ENCODE measurements at places on chromosomes 12 and 14.
A peak's percentile ranks its signal among the peaks of the same experiment; 100 is the strongest.

DNA sequence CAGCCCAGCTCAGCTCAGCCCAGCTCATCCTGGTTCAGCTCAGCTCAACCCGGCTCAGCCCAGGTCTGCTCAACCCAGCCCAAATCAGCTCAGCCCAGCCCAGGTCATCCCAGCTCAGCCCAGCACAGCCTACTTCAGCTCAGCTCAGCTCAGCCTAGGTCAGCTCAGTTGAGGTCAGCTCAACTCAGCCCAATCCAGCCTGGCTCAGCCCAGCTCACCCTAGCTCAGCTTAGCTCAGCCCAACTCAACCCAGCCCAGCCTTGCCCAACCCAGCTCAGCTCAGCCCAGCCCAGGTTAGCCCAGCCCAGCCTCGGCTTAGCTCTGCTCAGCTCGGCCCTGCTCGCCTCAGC, 332.3 kb downstream of the TMEM121 start:
- DNase-seq: no peak

DNA sequence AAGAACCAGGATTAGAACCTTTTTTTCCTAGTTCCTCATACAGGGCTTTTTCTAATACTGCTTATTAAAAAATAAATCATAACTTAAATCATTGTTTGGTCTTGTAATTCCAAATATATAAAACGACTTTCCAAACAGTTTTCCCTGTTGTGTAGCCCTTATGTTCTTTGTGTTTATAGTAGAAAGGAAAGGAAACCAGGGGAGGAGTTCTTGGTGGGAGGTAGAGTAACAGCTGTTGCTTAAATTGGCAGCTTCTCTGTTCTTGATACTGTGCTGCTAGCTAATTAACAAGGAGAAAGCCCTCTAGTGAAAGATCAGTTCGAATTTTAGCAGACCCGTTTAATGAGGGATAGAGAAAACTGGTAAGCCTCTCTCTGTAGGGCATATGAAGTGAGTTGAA, 15.0 kb downstream of the SRP54 start:
- no peak for DNase-seq

DNA sequence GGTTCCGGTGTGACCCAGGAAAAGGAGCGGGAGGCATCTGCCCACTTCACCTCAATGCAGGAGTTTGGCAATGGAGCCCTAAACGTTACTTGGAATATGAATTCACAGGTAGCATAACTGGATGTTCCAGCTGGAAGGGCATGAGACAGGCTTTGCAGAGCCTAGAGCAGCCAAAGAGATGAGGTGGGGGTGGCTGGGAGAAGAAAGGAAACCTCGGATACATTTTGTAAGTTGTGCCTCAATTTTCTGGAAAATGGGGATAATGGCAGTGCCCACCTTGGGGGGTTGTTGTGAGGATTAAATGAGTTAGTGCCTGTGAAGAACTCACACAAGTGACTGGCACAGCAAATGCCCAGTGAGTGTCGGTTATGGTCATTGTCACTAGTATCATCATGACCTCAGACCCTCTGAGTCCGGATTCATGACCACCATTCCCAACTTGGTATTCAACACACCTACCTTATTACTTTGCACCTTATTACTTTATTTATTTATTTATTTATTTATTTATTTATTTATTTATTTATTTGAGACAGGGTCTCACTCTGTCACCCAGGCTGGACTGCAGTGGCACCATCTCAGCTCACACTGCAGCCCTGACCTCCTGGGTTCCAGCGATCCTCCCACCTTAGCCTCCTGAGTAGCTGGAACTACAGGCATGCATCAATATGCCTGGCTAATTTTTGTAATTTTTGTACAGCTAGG, 56.0 kb downstream of the CLMN start:
- no peak for DNase-seq

DNA sequence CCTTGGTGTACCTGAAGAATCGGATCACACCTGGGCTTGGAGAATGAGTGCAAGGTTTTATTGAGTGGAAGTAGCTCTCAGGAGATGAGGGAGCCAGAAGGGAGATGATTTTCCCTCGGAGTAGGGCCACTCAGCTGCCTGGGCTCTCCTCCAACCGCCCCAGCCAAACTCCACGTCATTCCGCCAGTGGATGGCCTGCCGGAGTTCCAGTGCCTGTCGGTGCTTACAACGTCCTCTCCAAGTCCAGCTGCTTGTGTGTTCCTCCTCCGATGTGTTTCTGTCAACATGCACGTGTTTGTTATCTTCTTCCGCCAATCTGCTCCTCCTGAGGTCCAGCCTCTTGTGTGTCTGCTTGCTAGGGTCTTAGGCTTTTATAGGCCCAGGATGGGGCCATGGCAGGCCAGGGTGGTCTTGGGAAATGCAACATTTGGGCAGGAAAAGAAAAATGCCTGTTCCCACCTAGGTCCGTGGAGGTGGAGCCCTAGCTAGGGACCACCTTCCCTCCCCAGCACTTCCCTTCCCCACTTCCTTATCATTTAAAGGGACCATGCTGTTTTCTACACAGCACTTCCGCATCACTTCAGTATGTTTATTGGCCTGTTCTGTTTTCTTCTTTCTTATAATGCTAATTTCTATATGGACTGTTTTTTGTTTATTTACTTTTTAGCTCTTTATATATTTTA, 343.2 kb downstream of the PDZRN4 start:
- no peak for DNase-seq

DNA sequence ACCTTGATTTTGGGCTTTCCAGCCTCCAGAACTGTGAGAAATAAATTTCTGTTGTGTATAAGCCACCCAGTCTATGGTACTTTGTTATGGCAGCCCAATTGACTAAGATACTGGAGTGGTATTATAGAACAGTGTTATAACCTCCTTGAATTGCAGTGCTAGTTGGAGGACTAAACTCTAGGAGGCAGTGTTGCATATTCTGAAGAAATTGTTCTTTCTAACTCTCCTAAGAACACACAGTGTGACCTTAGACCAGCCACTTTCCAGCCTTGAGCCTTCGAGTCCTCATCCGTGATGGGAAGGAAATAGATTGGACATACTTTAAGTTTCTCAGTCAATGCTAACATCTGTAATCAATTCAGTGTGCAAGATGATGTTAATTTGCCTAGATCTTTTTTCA, 22.4 kb upstream of the LRRC10 start:
- no peak for DNase-seq

DNA sequence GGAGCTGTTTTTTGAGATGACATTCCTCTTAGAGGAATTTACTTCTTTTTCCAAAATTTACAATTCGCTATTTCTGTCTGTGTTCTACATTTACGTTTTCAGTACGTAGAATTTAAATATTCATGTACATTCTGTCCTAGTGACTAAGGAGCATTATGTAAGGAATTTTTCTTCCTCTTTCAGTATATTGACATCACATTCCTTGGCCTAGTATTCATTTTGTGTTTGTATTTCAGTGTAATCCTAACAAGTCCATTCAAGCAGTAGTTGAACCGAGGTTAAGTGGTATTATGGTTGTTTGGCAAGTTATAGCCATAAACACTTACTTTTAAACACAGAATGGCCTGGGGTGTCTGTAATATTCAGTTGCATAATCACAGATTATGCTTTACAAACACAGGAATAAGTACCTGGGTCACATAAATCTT, 465.2 kb downstream of the PCNX1 start:
- peak; percentile 86 for DNase-seq

DNA sequence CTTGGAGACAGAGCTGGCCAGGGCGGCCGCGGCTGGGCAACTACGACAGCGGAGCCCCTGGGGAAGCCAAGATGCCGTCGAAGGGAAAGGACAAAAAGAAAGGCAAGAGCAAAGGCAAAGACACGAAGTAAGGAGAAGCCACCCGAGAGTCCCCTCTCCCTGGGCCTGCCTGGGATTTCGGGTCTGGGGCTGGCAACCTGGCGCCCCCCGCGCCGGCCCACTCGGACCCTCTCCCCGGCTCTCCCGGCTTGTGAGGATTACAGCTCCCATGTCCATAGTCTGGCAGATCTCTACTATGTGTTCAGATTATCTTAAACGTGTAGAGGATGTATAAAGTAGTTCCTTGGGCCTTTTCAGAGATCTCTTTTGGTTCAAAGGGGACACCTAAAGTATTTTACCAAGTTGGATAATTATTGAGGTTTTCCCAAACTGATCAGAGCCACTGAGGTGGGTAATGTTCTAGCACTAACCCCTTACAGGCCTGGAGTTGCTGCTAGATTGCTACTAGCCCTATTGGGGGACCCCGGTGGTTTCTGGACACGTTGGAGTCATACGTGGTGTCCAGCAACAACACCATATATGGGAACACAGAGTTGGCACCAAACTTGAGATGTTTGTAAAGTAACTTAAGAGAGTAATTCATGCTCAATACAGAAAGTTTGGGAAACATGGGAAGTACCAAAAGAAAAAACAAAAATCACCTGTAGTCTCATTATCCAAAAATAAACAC, 424 bp downstream of the BBOF1 start:
- DNase-seq: no peak

- no peak for DNase-seq
Observed at GRCh38 chr14:82549306-82549990, 1015.8 kb upstream of the SEL1L start.

DNA sequence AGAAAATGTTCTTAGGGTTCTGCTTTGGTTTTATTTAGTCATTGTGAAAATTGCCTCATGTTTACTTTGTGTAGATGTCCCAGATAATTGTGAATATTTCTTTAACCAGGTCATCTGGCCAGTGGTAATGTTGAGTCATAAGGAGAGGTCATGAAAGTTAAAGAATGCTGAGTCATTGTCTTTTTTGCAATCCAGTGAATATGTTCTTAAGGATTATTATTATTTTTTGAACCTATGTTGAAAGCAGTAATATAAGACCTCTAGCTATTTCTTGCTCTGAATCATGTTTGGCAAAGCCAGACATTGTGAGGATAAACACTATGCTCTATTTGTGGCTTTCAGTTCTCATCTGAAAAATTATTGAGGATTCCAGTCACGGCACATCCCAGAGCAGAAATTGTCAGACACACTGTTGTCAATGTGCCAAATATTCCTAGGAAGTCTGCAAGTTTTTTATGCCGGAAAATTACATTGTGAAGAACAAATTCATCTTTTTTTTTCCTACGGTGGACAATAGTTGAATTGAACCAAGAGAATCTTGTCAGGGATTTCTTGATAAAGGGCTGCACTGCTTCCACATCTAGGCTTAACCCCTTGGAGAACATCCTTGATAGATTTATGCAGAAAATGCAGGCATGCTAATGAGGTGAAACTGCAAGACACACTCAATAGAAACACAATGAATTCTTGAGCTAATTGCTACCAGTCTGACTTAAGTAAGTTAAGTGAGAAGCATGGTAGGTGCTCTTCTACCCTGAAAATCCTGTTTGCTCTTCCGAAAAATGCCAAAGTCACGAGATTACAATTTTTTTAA, 369.6 kb downstream of the ATP23 start:
- DNase-seq: no peak

All from DMS79 (cell line).